ENCODE measurements at places on chromosomes 5 and 9.

GRCh38 chr5:131530706-131531331 lies 104.2 kb downstream of the RAPGEF6 start:
- DNase-seq: no peak

- no peak for DNase-seq
These were observed 724.0 kb upstream of the ZNF608 start for GRCh38 chr5:125470280-125470902.

GRCh38 chr9:104826911-104827310 lies 63.0 kb downstream of the NIPSNAP3B start:
- no peak for DNase-seq

DNA sequence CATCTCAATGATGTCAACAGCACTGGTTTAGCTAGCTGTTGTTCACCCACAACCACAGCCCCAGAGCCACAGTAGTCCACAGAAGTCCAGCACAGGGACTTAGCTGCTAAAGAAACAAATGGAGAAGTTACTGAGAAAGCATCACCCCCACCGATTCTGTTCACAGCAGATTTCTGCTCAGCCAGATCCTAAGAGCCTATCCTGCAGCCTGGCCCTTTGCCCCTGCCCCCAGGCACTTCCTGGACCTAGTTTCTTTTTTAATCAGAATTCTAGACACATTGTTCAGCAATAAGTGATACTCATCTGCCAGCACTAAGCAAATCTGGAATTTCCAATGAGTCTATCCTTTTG lies 7.4 kb downstream of the B4GALT1 start:
- DNase-seq: no peak

DNA sequence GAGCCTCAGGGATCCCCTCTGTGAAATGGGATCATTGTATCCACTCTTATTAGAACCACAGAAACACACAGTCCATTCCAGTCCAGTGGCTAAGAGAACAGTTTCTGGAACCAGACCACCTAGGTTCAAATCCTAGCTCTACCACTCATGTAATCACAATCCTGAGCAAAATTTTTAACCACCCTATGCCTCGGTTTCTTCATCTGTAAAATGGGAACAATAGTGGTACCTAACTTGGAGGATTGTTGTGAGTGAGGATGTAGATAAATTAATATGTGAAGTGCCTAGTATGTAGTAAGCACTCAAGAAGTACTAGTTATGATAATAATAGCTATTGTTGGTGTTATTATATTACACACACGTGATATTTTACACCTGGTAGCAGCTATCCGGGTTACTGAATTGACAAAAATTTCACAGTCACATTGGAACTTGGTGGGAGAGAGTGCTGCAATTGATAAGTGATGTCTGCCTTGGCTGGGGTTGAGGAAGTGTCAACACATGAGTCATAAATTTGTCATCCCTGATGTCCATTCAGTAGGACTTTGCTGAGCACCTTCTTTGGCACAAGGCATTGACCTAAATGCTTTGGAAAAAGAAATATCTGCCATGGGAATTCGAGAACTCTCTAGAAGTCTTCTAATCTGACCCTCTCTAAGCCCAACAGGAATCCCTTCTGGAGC lies 68.4 kb downstream of the COL27A1 start:
- DNase-seq: no peak

GRCh38 chr5:14148890-14149671 lies 5.9 kb downstream of the TRIO start:
- DNase-seq: no peak

DNA sequence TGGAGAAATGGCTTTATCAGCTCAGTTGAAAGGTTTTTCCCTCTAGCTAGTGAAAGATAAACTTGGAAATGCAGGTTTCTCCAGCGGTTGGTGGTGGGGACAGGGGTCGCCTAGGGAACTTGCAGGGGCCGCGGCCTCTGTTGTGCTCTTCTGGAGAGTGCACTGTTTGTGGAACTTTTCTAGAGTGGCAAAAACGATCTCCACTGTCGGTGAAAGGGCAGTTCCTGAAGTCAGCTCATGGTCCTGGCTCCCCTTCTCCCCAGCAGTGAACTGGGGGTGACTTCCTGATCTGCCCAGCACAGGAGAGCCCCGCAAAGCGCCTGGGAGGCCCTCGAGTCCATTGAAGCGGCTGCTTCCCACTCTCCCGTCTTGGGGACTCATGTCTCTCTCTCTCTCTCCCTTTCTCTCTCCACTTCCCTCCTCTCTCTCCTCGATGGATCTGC lies 3.2 kb downstream of the IRX1 start:
- no peak for DNase-seq

- DNase-seq: no peak
These were observed 20.8 kb upstream of the CTNNA1 start for GRCh38 chr5:138732466-138732865.

DNA sequence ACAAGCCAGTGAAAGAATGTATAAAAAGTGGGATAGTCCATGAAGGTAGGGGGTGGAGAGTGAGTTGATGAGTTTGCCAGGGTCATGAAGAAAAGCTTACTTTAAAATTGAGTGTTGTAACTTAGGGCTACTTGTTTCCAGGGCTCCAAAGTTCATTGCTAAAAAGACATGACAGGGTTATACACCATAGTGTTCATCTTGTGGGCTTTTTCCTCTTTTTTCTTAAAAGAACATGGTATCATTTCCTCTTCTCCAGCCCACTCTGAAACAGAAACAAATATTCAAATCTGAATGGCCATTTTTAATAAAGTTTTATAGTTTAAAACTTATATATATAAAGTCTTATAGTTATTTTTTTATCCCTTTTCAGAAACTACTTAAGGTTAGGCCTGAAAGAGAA lies 115.7 kb upstream of the SMC2 start:
- DNase-seq: no peak

DNA sequence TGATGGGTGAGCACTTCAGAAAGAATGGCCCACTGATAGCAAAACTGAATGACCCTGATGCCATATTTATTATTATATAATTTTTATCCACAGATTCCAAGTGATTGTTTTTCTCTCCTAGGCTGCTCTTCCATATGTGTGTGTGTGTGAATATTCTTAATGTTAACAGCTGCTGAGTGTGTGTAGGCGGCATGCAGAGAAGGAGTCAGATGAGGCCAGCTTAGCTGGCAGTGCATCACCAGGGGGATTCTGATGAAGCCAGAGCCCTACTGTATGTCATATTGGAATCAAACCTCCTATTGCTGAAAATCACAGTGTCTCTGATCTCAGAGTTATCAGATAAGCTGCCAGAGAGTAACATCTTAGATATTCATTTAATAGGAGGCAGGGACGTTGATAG lies 177.1 kb downstream of the DMAC1 start:
- no peak for DNase-seq

DNA sequence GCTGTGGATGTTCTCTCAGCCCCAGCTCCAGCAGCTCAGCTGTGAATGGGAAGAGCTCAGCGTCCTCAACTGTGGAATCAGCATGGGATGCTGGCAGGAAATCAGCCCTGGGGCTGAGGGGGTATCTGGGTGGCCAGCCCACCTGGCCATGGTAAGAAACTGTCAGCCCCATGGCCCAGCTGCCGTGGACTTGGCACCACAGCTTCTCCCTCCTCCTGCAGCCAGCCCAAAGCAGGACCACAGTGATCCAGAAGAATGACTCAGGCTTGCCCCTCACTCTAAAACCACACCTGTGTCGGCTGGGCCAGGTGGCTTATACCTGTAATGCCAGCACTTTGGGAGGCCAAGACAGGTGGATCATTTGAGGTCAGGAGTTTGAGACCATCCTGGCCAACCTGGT lies 48.0 kb downstream of the SAR1B start:
- DNase-seq: no peak
